ENCODE measurements at places on chromosomes 13 and 19.
A peak's percentile ranks its signal among the peaks of the same experiment; 100 is the strongest.

GRCh38 chr19:37470216-37470615, 1.1 kb downstream of the ZNF570 start:
- DNase-seq = no peak

- no peak for DNase-seq
Observed at GRCh38 chr19:49427339-49427738, 2.2 kb downstream of the GFY start.

GRCh38 chr19:1811472-1811894, 593 bp downstream of the ATP8B3 start:
- DNase-seq = no peak

DNA sequence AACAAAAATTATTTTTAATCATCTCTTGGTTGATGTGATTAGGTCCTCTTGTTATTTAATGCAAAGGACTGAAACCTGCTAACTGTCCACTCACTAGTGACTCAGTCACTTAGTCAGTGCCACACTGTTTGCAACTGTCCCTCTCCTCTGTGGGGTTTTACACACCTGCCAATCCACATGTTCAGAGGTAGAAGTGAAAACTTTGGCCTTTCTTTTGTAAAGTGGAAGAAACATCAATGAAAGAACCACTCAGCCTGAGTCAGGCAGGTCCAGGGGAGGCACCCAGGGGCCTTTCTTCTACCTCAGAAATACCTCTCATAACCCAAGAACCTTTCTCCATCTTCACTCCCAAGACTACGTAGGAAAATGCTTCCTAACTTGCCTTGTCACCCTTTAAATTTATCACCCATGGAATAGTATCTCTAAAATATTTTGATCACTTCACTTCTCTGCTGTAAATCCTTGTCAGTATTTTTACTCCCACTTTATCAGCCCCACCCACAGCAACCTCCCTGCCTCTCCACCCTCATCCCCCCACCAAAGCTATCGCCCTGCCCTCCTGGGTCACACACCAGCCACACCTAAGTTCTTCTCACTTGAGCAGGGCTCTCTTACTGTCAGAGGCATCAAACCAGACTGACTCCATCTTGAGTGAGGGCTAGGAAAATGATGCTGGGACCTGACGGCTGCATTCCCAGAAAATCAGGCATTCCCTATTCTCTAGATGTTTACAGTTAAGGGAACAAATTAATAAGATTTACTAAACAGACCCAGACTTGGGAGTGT, 29.6 kb upstream of the EEF1AKMT1 start:
- no peak for DNase-seq

DNA sequence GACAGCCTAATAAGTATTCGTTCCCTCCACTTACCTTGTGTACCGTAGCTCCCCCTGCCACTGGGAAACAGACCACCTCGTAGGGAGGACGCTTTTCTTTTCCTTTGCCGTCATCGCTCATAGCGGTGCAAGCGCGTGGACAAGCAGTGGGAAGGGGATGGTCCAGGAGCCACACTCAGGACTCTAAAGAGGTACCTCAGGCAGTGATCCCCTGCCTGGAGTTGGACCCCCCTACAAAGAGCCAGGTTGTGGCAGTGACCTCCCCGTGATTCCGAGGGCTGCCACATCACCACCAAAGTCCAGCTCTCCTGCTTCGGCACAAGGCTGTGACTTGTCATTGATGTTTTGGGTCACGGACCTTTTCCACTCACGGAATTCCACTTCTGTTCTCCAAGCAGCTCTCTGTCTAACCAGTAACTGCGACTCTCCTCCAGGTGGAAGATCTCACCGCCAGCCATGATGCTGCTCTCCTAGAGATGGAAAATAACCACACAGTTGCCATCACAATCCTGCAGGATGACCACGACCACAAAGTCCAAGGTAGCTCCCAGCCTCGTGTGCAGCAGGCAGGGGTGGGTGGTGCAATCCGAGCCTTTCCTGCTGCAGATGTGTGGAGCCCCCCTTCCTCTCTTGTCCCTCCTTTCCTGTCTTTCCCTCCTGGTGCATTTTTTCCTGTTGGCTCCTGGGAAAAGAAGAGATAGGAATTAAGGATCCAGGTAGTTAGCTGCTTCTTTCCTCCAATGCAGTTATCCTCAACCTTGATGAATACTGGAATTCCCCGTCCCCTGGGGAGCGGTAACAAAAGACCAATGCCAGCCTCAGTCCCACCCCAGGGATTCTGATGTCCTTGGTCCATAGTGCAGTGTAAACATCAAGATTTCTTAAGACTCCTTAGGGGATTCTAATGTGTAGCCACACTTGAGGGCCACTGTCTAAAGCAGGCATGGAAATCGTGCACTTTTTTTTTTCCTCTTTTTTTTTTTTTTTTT, 107.7 kb downstream of the SLC7A1 start:
- DNase-seq = no peak

DNA sequence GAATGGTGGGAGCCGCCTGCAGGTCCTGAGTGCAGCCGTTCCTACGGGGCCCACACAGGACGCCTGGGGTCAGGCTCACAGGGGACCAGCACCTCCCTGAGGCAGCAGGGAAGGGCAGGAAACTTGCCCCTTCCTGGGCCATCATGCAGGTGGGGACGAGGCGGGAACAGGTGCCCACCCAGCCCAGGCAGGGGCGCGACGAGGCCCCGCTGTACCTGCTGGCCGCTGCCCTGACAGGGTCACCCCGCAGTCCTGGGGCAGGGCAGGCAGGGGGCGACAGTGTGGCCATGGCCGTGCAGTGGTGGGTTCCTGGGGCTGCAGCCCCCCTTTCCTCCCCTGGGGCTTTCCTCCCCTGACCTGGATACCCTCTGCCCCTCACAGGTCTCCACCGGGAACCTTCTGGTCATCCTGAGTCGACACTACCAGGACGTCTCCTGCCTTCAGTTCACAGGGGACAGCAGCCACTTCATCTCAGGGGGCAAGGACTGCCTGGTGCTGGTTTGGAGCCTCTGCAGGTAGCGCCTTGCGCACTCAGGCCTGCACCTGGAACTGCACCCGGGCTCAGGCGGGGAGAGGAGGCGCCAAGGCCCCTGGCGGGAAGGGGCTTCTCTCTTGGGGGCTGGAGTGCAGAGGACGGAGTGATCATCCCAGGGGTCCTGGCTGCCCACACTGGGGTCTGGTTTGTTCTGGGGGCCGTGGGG, 5.4 kb downstream of the WDR18 start:
- DNase-seq = no peak

DNA sequence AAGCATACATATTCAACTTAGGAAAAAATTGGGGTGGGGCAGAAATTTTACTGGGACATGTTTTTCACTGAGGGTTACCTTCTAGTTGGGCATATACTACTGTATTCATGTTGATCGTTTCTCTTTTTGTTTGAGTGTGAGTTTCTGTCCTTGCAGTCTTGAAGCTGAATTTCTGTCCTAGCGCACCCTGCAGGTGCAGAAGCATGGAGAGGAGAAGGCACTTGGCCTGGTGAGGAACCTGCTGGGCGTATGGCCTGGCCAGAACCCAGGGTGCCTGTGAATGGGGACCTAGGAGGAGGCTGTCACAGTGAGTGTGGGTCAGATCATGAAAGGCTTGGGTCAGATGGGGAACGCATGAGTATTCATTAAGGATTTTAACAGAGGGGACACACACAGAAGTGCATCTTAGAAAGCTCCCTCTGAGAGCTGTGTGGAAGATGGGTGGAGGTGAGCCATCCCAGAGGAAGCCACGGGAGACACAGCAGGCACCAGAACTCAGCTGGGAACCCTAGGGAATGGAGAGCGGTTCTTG, 36.8 kb downstream of the SERP2 start:
- DNase-seq = no peak

- no peak for DNase-seq
Observed at GRCh38 chr19:3645067-3645396, 18.4 kb upstream of the CACTIN start.

- no peak for DNase-seq
Observed at GRCh38 chr19:28296506-28296905, 916.4 kb downstream of the UQCRFS1 start.

GRCh38 chr19:47545061-47545948, 27.6 kb downstream of the ZNF541 start:
- DNase-seq = no peak

DNA sequence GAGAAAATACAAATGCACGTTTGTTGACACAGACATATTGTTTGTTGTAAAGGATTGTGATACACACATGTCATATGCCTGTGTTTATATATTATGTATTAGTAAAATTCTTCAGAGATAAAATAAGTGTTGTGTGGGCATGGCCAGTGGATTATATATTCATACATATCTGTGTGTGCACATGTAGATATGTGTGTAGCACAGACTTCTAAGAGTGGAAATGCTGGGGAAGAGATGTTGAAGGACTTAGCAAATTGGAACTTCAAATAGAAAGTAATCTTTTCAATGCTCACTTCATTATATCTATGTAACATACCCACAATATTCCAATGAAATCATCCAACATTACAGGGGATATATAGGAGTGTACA, 413.2 kb downstream of the LMO7 start:
- no peak for DNase-seq

- DNase-seq = no peak
Observed at GRCh38 chr19:1585243-1585580, 7.5 kb downstream of the MBD3 start.

DNA sequence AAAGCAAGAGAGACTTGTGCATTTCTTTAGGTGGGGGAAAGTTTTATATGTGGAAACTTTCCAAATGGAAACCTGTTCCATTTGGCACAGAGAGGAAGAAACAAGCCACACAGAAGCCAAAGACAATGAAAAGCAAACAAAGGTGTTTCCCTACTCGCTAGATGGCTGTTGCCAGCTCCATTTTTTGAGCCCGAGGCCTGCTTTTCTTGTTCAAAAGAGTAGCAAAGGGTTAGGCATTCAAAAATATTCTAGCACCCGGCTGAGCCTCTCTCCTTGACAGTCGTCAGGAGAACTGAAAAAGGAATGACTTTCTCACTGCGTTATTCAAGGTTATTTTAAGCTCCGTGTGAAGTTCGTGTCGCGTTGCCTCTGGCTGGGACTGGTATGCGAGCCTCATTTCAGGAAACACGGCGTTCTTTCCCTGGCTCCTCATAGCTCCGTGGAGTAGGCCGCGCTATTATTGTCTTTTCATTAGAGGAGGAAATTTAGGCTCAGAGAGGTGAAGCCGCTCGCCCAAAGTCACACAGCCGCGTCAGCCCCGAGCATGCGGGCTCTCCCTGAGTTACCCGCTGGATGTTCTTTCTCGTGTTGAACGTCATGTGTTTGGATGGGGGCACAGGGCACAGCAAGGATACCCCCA, 7.6 kb downstream of the TRPM4 start:
- DNase-seq = no peak

GRCh38 chr19:16136185-16136999, 7.1 kb upstream of the HSH2D start:
- DNase-seq = no peak

DNA sequence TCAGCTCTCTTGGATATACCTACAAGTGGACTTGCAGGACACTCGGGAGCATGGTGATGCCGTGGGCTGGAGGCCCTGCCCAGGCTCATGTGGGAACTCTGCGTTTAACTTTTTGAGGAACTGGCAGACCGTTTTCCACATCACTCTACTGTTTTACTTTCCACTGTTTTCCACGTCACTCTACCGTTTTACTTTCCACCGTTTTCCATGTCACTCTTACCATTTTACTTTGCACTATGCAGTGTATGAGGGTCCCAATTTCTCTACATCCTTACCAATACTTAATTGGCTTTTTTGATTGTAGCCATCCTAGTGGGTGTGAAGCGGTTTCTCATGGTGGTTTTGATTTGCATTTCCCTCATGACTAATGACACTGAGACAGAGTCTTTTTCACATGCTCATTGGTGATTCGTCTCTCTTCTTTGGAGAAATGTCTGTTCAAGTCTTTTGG, 40.5 kb downstream of the GATAD2A start:
- DNase-seq = no peak

DNA sequence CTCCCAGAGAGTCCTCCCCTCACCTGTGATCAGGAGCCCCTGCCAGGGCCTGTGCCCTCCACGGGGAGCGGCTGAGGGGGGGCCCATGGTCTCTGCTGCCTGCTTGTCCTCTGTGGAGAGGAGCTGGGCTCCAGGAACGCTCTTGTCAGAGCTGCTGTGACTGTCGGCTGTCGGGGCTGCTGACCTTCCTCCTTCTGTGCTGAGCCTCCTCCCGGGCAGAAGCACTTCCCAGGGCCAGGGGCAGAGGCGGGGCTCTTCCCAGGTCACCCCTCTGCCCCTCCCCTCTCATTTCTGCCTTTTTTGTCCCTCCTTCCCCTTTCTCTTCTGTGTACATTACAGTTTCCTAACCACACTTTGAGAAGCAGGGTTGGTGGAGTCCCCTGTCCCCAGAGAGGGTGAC, at the start of gene CEACAM4:
Gene CEACAM4 (minus strand): TSS at position 198 of the 400 bp plus-strand sequence. CDS start 111 bp downstream, at position 87.
- no peak for DNase-seq

GRCh38 chr19:45739498-45740439, 6.5 kb downstream of the MEIOSIN start:
- DNase-seq = no peak

- peak; percentile 8 for DNase-seq
Observed at GRCh38 chr13:99528547-99528946, 27.3 kb downstream of the TM9SF2 start.

GRCh38 chr13:33956346-33956745, 138.4 kb downstream of the RFC3 start:
- no peak for DNase-seq

- DNase-seq = no peak
Observed at GRCh38 chr19:1774989-1775772, 21.9 kb downstream of the ONECUT3 start.

DNA sequence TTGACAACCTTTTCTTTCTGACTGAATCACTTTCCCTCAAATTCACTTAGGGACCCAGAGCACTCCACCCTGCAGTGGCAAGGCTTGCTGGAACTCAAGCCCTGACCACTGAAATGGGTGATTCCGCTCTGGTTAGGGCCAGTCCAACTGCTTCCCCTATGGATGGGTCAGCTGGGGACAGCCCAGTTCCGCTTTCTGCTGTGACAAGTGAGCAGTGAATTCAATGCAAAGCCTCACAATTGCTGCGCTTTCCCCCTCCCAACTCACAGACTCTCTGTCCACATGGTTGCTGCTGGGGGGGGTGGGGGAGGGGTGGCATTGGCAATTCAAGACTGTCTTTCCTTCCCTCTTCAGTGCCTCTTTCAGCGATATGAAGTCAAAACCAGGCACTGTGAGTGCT, 18.7 kb downstream of the CD70 start:
- DNase-seq = no peak

DNA sequence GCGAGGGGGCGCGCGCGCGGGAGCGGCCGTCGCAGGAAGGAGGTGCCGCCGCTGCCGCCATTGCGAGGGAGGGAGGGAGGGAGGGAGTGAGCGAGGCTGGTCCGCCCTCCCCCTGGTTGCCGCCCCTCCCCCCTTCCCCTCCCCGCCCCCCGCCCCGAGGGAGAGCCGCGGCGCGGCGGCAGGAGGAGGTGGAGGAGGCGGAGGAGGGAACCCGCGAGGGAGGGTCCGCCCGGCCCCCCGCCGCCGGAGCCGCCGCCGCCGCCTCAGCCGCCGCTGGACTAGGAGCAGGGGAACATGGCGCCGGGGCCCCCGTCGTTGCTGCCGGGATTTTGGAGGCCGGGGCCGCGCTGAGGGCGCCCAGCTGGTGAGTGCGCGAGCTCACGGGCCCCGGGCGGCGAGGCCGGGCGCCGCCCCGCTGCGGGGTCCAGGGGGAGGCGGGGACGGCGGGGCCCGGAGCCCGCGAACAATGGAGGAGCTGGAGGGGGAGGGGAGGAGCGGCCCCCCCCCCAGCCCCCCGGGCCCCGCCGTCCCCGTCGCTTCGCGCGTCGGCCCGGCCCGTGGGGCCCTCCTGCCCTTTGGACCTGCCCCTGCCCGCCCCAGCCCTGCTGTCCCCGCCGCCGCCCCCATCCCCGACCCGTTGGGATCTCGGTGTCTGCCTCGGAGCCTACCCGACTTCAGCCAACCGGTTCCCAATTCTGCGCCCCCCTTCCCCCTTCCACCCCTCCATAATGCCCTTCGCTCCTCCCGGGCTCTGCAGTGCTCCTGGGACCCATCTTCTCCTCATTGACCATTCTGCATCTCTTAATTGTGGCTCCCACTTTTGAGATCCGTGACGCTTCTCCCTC, at the start of gene ARHGAP35:
Gene ARHGAP35 (plus strand): TSS at position 152 of the 845 bp plus-strand sequence. CDS start 57,679 bp downstream, outside the sequence.
- no peak for DNase-seq

Data from neural progenitor cell (in vitro differentiated cells).